NAMALWA (cell line): ENCODE measurements at places on chromosomes 4 and X.

DNA sequence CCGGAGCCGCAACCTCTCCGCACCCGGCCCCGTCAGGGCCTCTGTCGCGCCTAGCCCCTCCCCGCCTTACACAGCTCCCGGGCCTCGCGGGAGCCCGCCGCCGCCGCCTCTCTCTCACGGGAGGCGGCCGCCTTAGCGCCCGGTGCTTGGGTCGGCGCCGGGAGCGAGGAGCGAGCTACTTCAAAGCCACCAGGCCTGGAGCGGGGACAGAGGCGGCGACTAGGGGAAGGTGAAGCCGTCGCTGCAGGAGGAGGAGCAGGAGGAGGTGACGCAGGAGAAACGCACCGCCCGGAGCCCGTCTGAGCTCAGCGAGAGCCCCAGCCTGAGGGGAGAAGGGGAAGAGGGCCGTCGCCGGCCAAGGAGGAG, 250 bp downstream of the USP9X start:
- DNase-seq, result peak; percentile 62

DNA sequence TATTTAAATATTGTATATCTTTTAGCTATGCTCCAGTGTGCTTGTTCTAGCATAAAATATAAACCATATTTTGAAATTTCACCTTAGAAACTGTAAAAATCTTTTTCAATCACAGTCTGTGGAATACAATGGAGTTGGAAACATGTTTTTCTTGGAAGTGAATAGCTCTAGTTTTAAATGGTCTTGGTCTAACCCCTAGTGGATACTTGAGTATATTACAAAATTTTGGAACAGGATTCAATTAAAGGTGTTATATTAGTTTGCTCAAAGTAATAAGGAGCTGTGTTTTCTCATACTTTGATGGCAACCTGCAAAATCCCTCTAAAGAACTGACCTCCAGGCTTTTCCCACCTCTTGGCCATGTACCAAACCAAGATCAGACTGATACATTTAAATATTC, 48.2 kb downstream of the STK26 start:
- peak; percentile 11 for DNase-seq

- no peak for DNase-seq
Measured at GRCh38 chrX:136457303-136457917, 30.3 kb upstream of the BRS3 start.

DNA sequence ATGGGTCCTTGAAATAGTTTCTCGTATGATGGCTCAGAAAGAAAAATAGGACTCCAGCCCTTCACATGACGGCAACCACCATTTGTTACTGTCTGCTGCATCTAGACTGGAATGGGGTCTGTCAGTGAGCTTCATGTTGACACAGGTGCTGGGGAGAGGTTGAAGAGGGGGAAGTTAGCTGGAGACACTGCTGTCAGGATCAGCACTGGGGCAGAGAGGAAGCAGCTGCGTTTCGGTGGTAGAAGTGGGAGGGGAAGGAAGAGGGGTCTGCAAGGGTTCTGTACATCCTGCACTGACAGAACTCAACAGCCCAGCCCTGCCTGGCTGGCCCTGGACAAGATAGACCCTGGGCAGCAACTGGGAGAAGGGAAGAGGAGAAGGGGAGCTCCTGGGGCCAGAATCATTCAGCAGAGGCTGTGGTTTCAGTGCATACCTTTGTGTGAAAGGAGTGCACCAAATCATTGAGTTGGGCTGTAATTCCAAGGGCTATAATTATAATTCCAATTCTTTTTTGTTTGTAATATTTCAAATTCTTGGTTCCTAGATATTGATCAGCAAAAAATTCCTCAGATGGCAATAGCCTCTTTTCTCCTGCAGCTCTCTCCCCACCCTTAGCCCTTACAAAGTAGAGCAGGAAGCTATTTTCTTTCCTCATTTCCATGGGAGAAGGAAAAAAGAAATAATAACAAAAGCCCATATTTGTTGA, 119.4 kb upstream of the C1GALT1C1 start:
- DNase-seq, result peak; percentile 80

- DNase-seq, result no peak
Measured at GRCh38 chrX:106510713-106511403, 100.9 kb upstream of the RADX start.
